HepG2 (cell line): ENCODE measurements at places on chromosomes 5 and 9.

- DNase-seq: no peak
Observed at GRCh38 chr9:81680506-81680905, 8.8 kb downstream of the TLE1 start.

GRCh38 chr9:79885093-79885857 lies 313.5 kb downstream of the TLE4 start:
- no peak for DNase-seq

DNA sequence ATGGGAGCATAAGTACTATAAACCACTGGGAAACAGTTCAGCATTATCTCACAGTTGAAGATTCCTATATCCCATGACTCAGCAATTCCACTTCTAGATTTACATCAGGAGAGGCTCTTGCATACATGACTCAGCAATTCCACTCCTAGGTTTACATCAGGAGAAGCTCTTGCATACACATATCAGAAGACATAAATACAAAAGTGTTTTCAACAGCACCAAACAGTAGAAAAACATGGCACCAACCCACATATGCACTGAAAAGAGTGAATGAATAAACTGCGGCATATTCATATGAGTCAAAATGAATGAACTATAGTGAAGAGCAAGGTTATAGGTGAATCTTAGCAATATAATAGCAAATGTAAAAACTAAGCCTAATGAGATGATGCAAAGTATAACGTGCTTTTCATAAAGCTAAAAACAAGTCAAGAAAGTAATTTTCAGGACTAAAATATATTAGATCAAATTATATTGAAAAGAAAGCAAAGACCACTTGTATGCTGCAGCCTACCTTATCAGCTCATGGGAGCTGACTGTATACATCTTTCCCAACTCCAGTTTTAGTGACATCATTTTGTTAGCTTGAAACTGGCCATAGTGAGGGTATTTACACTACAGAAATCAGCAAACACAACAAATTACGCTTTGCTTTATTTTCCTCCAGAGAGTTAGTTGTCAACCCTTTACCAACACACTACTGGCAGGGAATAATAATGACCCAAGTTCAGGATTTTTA lies 95.8 kb downstream of the ANKRD18B start:
- DNase-seq: peak; percentile 40

DNA sequence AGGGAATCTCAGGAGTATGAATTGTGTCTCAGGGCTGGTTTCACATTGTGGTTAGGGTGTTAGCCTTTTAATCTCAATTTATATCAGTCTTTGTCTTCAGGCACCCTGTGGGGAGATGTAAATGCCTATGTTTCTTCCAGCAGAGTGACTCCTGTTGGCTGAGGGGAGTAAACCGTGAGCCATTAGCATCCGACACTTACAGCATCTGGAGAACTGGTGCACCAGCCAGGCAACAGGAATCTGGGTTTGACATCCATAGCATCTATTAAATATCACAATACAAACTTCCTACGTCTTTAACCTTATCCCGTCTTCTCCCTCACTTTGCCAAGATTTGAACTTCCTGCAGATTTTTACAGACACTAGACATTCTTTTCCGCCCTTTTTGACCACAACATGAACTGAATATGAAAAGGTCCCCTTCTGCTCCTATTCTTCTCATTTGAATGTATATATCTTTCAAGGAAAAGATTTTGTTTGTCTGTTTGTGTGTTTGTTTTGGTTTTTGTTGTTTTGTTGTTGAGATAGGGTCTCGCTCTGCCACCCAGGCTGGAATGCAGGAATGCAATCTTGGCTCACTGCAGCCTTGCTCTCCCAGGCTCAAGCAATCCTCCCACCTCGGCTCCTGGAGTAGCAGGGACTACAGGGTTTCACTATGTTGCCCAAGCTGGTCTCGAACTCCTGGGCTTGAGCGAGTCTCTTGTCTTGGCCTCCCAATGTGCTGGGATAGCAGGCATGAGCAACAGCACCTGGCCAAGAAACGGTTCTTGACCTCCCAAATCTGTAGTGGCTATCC lies 626.2 kb downstream of the TLR4 start:
- no peak for DNase-seq

GRCh38 chr5:81838307-81838906 lies 87.5 kb upstream of the SSBP2 start:
- DNase-seq: no peak

GRCh38 chr5:6745706-6746222 lies 32.5 kb downstream of the TENT4A start:
- DNase-seq: peak; percentile 45

DNA sequence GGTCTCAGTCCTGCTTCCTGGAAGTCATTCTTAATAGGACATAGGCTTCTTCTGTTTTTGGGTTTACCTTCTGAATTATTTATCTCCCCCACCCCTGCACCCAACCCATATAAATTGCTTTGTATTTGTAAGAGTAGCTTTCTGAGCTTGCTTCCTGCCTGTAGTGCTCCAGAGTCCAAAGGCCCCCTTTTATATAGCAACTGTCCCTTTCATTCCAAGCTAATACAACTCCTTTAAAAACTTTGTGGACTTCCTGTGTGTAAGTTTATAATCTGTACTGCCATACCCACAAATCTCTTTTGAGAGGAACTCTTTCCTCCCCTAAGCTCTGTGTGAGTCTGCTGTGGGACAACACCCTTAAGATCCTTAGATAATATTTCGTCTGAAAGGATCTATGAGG lies 7.8 kb downstream of the JAK2 start:
- no peak for DNase-seq

DNA sequence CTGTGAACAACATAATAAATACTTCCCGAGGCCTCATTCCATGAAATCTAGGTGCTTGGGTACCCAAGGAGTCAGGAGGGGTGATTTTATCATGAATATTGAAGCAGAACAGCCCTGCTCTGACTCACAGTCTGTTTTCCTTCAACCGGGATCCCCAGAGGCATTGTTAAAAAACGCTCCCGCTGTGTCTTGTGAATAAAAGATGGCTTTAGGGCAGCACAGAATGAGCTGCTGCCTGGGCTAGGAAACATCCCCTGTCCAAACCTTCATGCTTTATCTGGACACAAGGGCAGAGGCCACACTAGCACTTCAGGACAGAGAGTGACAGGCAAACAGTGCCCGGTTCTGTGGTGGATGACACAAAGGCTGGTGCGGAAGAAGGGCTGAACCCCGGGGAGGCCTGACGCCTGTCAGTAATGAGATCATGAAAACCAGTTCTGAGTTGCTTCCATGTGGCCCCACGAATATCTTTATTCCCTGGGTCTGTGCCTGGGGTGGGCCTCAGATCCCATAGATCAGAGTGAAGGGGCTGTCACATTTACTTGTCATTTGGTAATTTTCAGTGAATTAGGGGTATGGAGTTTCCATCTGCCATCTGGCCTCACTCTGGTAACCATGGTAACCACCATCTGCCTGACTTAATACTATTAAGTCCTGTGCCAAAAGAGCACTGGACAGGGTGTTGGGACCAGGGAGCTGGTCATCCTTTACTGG lies 2.6 kb downstream of the IGFBPL1 start:
- no peak for DNase-seq

GRCh38 chr9:35753466-35753865 lies 610 bp downstream of the MSMP start:
- DNase-seq: no peak

DNA sequence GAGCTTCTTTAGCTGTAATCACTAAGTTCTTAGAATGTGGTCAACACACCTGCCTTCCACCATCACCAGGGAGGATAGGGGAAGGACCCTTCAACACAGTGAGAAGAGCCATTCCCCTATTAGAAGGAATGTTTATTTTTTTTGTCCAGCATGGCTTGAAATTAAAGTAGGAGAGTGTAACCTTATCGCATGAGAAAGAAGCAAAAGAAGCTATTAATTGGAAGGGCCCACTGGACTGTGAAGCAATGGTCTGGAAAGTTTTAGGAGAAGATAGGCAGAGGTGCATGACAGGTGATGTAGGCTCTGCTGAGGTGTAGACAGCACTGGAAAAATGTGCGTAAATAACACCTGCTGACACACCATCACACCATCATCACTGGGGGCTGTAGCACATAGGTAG lies 1526.0 kb downstream of the MAT2B start:
- no peak for DNase-seq
